A549 treated with CORT108297 at 1 μM for 4 hours (cell line): ENCODE measurements at places on chromosomes 6 and 20. TPM values are rescaled to one million over a fixed set of nuclear protein-coding genes. Genes with fewer than 3 reads are reported as not detected.

Gene GPR63
- total RNA-seq: 0.45 to 0.60 TPM (median 0.53 TPM) in 5 replicates

Gene PLG
- total RNA-seq: not detected in 5 replicates

Gene HECA
- 1.2 to 2.0 TPM (median 1.8 TPM) in 5 replicates for total RNA-seq

Gene CTAGE9
- not detected in 5 replicates for total RNA-seq

Gene RBBP9
- total RNA-seq: 12.8 to 15.6 TPM (median 14.6 TPM) in 5 replicates

Gene IL17F
- not detected in 5 replicates for total RNA-seq

Gene TFAP2A
- total RNA-seq: 14.3 to 17.6 TPM (median 16.4 TPM) in 5 replicates

Gene RIMS4
- 1.2 to 1.9 TPM (median 1.5 TPM) in 5 replicates for total RNA-seq

Gene TNFRSF21
- total RNA-seq: 22.3 to 25.0 TPM (median 24.6 TPM) in 5 replicates

Gene TSHZ2
- total RNA-seq: not detected in 5 replicates

Gene ZNF391
- total RNA-seq: 0.23 to 0.30 TPM (median 0.26 TPM) in 5 replicates

Gene ESR1
- total RNA-seq: 0.01 to 0.03 TPM (median 0.01 TPM) in 3 of 5 replicates, not detected in the others

Gene PAK5
- not detected in 5 replicates for total RNA-seq

Gene PRPH2
- not detected in 5 replicates for total RNA-seq

Gene LINC00237
- total RNA-seq: not detected in 5 replicates
